ENCODE measurements at places on chromosomes 7 and 10. TPM values are rescaled to one million over a fixed set of nuclear protein-coding genes. Genes with fewer than 3 reads are reported as not detected.

The MYL10 gene
- not detected for total RNA-seq

The CFAP46 gene
- total RNA-seq: not detected

The SPDYE11 gene
- total RNA-seq: not detected

The CWF19L1 gene
- total RNA-seq: 47.6 TPM

The NPC1L1 gene
- total RNA-seq: not detected

The CACNB2 gene
- not detected for total RNA-seq

The VWDE gene
- 3.4 TPM for total RNA-seq

The TRIL gene
- total RNA-seq: 0.05 TPM

The TIAL1 gene
- total RNA-seq: 181 TPM

The PPP1R17 gene
- not detected for total RNA-seq

The SUN3 gene
- not detected for total RNA-seq

The EFCAB10 gene
- total RNA-seq: not detected

The STOX1 gene
- 0.33 TPM for total RNA-seq
